Stimulated activated CD4-positive, alpha-beta T cell treated with anti-CD3 and anti-CD28 coated beads, Interleukin-15, amount 100 ng/mL, for 1 hour (primary cell): ENCODE measurements at places on chromosomes 2 and 18.

- no peak for DNase-seq
Measured at GRCh38 chr2:74048147-74048546, 63.4 kb downstream of the TET3 start.

DNA sequence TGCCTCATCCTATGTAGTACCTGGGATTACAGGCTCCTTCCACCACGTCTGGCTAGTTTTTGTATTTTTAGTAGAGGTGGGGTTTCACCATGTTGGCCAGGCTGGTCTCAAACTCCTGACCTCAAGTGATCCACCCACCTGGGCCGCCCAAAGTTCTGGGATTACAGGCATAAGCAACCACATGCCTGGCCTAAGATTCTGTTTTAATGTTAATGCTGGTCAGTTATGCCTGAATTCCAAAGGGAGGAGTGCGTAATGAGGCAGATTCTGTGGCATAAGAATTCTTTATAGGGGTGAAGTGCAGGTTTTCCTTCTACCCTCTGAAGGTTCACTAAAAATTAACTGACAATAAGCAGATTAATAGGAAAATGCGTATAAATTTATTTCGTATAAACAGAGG, 1343.8 kb upstream of the LRRTM1 start:
- DNase-seq = no peak

GRCh38 chr2:38601463-38602135, 1.1 kb downstream of the HNRNPLL start:
- DNase-seq = no peak

- no peak for DNase-seq
Measured at GRCh38 chr18:42305869-42306593, 351.0 kb downstream of the PIK3C3 start.

DNA sequence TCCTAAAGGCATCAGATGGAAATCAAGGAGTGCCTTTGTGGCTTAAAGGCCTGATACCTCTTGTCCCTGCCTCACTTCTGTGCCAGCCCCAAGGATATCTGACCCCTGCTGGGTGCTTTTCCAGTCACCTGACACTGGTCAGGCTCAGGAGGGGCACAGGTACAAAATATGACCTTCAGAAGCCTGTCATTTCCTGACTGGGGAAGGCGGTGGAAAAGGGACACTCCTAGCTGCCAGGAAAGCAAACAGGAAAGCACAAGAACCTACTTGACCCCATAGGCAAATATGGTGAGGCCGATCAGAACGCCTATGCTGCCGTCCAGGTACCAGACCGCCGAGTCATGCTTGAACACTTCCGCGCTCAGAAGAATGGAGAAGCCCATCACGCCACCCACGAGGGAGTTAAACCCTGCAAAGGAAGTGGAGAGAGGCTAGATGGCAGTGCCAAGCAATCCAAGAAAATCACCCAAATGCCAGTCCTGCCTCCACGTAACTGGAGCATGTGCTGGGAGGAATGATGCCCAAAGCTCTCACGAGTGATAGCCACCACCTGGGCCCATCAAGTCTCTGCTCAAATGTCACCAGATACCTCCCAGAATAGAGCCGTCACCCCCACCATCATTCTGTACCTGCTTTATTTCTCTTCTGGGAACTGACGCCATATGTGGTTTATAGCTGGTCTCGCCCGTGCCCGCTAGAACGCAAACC, 204.0 kb downstream of the MGAT5 start:
- no peak for DNase-seq

- no peak for DNase-seq
Measured at GRCh38 chr2:212595036-212595654, 56.5 kb upstream of the ERBB4 start.

- DNase-seq = no peak
Measured at GRCh38 chr2:236334122-236334876, 70.1 kb upstream of the ASB18 start.

- DNase-seq = no peak
Measured at GRCh38 chr18:29078273-29078672, 901.3 kb upstream of the CDH2 start.

- DNase-seq = no peak
Measured at GRCh38 chr18:67132919-67133318, 383.6 kb downstream of the DSEL start.

GRCh38 chr2:240159251-240159839, 18.9 kb upstream of the OTOS start:
- DNase-seq = no peak

- no peak for DNase-seq
Measured at GRCh38 chr2:5674026-5674340, 18.2 kb upstream of the SOX11 start.

DNA sequence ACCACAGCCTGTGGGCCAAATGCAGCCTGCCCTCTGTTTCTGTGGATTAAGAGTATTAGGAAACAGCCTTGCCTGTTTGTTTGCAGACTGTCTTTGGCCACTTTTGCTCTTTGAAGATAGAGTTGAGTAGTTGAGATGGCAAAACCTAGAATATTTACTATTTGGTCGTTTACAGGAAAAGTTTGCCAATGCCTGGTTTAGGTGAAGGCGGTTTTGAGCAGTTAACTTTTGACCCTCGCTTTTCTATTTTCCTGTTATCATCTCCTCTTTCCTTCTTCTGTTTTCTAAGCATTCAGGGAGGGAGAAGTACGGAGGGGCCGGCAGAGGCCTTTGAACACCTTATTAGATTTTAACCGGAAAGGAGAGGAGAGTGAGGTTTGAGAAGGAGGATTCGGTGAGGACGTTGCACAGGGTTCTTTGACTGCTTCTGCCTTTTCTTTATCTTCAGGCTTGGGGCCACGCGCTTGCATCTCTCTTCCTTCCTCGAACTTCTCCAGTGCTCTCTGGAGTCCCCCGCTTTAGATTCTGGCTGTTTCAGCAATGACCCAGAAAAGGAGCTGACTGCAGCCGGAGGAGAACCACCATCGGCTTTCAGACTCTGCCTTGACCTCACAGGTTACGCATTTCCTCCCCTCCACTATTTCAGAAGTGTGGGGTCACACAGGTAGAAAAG, 39.2 kb downstream of the IL1R2 start:
- DNase-seq = no peak

GRCh38 chr2:163462993-163463392, 272.8 kb downstream of the FIGN start:
- no peak for DNase-seq

DNA sequence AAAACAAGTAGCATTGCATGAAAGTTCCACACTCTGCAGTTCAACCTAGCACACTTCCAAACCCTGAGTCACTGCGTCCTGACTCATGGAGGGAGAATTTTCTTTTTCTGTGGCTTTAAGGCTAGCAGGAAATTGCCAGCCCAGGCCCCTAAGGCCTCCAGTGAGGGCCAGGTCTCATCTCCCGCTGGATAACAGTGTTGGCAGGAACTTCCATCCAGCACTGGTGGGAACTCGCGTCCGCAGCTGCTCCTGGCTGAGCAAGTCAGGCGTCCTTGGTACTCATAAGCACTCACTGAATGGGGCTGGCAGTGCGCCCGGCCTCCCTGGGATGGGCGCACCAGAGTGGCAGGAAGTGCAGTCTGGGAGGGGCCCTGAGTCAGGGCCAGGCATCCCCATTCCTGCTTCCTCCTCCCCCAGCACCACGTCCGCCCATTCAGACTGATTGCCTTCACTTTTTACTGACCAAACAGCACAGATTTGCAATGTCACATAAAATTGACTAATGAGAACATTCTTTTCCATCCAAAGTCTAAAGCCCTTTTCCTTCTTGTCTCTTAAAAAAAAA, 14.3 kb downstream of the MALL start:
- DNase-seq = no peak

DNA sequence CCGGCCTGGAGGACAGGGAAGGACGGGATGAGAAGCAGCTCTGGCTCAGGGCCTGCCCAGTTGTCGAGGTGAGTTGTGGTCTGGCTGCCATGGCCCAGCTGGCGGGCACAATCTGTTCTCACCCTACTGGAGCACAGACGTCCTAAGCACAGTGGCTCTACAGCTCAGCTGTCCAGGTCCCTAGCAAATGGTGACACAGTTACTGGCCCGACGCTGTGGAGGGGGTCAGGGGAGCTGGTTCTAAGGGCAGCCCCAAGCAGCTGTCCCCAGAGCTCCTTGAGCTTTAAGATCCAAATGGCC, 32.9 kb downstream of the KCNK3 start:
- DNase-seq = no peak

GRCh38 chr18:7735196-7735595, 168.1 kb downstream of the PTPRM start:
- DNase-seq = no peak

DNA sequence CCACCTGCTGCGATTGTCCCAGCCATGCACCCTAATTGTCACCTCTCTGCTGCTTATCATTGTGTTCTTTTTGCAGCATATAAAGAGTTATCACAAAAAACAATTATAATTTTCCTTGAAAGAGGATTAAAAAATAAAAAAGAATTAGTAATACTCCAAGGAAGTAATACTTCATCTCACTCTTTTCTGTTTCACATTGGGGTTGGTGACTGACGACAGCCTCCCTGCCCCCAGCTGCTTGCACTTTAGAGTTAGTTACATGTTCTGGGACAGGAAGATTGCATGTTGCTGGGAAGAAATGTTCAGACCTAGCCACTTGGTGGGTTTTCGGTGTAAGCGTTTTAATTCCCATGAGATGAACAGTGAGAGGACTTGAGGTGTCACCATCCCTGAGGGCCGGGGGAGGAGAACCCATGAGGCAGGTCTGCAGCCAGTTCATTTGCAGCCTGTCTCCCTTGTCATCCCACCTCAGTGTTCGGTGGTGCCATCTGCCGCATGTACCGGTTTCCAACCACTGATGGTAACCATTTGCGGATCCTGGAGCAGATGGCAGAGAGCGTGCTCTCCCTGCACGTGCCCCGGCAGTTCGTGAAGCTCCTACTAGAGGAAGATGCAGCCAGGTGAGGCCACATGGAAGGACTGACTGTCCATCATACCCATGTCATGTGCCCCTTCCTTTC, 69.1 kb downstream of the COA5 start:
- DNase-seq = no peak

- DNase-seq = no peak
Measured at GRCh38 chr2:2333076-2333475, 2.0 kb upstream of the MYT1L start.

DNA sequence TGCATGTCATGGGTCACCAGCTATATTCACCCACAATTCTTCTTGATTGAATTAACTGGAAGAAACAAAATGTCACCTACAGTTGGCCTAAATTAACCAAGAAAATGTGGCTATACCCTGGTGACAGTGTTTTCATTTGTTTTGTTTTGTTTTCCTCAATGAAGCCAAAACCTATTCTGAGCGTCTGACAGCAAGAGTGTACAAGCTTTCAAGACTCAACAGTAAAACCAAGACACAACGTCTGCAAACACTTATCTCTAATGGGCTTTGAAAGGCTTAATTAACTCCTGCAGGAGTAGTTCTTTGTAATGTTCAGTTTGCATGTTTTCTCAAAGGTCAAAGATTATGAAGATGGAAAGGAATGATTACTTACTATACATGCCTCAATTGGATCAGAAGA, 827.6 kb upstream of the KLHL29 start:
- DNase-seq = no peak

GRCh38 chr2:158994920-158995676, 26.7 kb downstream of the TANC1 start:
- no peak for DNase-seq

DNA sequence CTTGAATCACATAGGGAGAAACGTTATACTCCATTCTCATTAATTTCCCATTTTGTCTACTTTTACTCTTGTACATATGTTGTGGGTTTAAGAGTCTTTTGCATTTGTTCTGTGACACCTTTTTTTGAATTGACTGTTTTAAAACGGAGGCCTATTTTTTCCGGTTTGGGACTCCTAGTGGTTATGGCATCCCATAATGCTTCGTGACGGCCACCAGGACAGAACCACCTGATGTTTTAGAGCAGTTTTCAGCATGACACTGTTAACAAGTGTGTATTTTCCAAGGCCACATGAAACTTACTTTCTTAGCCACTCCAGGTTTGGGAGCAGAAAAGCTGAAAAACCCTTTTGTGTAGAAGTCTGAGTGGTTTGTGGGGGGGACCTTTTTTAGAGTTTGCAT, 8.4 kb downstream of the SOX11 start:
- no peak for DNase-seq

DNA sequence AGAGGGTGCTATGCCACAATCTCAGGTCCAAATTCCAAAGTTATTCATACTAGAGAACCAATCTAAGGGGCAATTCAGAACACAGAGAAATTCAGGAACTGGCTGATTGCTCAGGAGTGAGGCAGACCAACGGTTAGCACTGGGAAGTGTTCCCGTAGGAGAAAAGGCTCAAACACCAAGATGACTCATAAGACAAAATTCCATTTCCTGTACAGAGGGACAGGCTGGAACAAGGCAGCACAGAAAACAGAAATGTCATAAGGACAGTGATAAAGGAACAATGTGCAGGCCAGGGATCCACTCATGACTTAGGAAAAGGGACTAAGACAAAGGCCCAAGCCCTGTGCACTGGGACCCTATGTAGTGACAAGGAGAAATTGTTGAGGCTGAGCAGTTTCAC, 54.2 kb downstream of the PDE1A start:
- no peak for DNase-seq

DNA sequence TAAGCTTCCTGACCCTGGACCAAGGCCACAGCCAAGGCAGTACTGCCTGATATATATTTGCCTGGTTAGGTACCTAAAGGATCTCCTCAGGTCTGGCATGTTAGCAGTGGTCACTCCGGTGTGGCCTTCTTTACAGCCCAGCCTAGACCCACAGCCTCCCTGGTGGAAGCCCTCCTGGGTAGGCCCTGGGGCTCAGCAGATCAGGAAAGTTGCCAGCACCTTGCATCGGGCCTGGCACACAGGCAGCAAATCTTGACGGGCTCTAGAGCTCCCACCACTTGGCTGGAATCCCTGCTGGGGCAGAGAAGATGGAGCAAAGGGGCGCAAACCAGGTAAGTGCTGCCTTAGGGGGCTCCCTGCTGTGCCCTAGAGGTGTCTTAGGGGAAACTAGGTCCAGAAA, 40.9 kb upstream of the ATP6V1B1 start:
- DNase-seq = no peak

DNA sequence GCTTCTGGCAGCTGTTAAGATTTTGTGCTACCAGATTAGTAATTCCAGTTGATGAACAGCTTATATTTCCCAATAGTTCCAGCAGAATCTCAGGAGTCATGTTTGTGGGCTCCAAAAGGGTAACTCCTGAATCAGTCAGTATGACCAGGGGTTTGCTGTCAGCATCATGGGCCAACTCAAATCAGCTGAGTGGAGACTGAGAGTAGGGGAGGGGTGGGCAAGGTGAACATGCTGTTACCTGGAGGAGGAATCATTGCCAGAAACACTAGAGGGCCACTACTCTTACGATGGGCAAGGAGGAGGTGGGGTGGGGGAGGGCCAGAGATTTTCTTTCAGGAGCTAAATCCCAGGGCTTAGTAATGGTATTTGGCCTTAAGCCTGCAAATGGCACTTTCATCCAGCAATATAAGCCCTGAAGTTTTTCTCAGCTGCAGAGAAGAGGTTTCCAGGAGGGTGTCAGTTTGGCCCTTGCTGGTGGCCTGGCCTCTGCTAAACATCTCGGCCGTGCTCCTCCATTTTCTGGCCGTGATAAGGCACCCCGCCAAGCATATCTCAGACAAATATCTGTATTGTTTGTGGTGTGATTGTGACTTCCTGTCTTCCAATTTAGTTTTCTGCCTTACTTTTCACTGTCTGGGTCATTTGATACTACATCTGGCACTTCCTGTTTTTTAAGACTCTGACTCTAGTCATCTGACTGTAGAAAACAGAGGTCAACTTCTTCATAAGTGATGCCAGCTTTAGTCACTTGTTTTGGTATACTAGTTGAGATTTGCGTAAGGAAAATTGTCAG, 120.5 kb upstream of the CXCR4 start:
- DNase-seq = no peak

- DNase-seq = peak; percentile 9
Measured at GRCh38 chr2:10028988-10029874, 14.1 kb upstream of the KLF11 start.
